ENCODE measurements at places on chromosomes 5 and 9.

DNA sequence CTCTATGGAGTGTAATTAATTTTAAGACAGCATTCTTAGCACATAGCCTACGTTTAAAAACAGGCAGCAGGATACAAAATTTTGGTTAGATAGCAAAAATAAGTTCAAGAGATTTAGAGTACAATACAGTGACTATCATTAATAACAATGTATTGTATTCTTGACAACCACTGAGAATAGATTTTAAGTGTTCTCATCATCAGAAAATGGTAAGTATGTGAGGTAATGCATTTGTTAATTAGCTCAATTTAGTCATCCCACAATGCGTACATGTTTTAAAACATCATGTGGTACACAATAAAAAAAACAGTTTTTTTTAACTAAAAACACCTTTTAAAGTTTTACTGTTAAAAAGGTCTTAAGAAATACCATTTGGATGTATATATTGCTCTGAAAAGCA, 94.2 kb downstream of the MUSK start:
- DNase-seq, result no peak

GRCh38 chr9:107620801-107621200, 131.2 kb upstream of the KLF4 start:
- DNase-seq, result no peak

DNA sequence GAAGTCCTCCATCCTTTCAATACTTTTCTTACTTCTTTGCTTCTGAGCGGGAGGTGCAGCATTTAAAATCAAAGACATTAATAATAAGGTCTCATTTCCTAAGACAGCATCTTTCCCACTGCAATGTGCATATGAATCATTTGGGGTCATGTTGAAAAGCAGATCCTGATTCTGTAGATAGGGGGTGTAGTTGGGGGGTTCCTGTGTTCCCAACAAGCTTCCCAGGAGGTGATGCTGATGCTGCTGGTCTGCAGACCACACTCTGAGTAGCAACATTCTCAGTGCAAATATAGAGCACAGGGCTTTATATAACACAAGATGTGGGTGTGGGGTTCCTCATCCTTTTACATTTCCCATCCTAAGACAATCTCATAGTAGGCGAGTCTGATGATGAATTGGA, 126.5 kb upstream of the PALM2AKAP2 start:
- no peak for DNase-seq

- no peak for DNase-seq
Measured at GRCh38 chr5:18653216-18653752, 1019.0 kb downstream of the TAF11L14 start.

DNA sequence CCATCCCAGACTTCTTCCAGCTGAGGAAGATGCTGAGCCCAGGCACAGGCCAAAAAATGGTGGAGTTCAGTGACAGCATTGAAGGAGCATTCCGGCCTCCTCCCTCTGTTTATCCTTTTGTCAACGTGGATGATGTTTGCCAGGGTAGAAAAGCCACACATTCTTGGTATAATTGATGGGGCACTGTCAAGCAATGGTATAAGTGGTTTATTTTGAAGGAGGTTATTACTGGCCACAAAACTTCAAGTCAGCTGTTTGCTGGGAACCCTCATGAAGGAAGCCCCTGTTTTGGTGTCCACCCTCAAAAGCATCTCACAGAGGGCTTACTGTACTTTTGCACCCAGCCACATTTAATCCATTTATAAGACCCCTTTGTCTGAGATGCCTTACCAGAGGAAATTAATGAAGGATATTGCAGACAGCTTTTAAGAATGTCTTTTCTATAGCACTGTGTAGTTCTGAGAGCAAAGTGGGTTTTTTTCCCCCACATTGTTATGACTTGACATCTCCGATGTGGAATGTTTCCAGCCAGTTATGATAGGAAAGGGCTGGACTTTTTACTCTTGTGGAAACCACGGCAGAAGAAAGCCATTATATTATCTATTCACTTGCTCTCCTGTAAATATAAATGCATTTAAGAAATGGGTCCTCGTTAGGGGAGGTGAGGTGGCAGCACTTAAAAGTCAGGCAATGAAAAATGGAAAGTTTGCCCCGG, 95.5 kb upstream of the SPATA31D4 start:
- DNase-seq, result no peak

DNA sequence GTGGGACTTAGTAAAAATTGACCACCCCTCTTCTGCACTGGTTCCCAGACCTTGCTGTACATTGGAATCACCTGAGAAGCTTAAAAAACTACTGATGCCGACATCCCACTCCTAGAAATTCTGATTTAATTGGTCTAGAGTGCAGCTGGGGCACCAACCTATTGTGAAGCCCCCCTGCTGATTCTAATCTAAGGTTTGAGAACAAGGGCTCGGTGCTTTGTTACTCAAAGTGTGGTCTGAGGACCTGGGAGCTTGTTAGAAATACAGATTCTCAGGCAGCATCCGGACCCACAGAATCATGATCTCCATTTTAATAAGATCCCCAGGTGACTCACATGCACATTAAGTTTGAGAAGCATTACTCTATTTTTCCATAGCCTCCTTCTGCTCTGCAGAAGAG, 57.8 kb upstream of the LPAR1 start:
- no peak for DNase-seq

GRCh38 chr9:133247632-133248031, 27.4 kb downstream of the ABO start:
- DNase-seq, result no peak

GRCh38 chr9:20570087-20570486, 52.2 kb downstream of the MLLT3 start:
- no peak for DNase-seq

DNA sequence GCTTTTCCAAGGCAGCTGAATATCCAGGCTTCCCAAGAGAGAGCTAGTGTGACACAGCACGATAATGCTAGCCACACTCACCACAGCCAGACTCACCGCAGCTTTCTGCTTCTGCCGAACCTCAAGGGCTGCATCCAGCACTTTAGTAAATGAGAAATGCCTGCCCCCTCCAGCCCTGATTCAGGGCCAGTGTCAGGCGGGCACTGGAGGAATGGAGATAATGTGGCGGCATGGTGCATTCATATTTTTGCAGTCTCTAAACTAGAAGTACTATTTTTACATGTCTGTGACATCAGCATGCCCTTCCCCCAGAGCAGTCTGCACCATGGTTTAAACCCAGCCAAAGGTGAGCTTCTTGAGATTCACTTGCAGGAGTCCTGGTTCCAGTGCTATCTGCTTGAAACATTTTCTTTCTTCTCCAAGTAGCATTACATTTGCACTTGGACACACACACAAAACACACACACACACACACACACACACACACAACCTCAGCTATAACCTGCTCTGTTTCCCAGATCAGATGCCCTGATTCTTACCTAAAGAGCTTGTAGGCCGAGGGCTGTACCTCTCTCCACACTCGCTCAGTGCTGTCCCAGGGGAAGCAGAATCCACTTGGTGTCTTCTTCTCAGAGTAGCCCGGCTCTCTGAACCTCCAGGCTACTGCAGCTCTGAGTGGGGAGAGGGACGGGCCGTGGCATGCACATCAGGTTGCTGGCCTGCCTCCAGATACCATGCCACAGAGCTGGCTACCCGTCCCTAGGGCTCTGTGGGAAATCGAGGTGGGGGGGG, at the start of gene FGF1:
FGF1 (minus strand) TSS at position 673 of the 792 bp plus-strand sequence. CDS start 71,963 bp downstream, outside the sequence.
- no peak for DNase-seq

DNA sequence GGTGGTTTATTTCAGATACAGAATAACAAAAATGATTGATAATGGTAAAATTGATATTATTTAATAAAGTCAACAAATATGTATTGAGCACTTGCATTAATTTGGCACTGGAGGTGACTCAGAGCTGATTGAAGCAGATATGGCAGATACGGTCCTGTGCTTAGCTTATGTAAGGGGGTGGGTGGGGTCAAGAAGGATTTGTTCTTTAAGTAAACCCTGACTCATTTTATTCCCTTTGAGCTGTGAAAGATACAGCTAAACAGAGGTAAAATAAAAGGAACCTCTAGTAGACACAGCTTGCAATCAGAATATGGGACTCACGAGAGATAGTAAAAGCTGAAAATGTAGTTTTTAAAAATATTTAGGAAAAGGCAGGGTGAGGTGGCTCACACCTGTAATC, 201.3 kb upstream of the CLINT1 start:
- no peak for DNase-seq

DNA sequence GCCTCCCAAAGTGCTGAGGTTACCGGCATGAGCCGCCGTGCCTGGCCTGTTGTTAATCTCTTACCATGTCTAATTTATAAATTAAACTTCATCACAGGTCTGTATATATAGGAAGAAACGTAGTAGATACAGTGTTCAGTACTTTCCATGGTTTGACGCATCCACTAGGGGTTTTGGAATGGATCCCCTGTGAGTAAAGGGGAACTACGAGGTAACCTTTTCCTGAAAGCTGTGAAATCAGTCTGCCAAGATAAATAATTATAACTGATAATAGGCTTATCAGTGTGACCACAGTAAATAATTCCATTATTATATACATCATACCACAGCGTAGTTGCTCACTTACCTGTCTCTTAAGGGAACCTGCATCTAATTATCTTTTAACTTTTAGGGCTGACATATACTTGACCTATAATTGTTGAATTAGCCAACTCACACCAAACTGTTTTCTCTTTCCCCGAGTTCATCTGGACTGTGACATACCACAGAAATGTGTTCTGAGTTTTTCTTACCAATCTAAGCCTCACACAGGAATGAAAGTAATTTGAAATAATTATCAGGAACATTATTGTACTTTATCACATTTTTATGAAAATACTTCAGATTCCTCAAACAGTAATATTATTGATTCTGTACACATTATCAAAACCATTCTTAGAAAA, 42.9 kb downstream of the DAPK1 start:
- DNase-seq, result no peak

DNA sequence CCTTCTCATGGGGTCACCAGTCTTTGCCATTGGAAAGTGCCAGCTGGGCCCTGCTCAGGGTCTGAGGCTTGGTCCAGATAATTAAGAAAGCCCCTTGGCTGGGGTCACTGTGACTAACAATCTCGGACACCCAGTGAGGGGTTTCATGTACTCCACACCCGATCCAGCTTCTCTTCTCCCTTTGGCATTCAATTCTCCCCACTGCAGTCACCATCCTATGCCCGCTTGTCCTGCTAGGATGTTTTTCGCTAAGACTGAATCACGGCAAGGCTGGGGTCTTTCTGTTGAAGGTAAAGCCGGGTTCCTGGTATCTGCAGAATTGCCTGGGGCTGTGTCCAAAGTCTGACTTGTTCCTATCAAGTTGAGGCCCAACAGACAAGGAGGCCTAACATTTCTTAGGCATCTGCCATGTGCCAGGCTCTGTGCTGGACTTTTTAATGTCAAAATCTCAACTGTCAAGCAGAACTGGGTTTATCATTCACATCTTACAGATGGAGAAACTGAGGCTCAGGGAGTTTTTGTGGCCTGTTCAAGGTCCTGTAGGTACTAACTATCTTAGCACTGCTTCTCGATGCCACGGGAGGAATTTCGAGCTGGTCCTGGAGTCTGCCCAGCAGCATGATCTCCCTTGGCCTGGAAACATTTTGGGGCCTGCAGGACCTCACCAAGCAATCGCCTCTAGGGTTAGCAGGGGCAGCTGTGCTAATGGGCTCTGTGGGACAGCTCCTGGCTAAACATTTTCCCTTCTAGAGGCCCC, 142.0 kb upstream of the ALDH1B1 start:
- DNase-seq, result no peak

- no peak for DNase-seq
Measured at GRCh38 chr9:19934301-19934871, 145.5 kb upstream of the SLC24A2 start.

GRCh38 chr9:104772714-104773510, 9.0 kb downstream of the NIPSNAP3B start:
- DNase-seq, result no peak

DNA sequence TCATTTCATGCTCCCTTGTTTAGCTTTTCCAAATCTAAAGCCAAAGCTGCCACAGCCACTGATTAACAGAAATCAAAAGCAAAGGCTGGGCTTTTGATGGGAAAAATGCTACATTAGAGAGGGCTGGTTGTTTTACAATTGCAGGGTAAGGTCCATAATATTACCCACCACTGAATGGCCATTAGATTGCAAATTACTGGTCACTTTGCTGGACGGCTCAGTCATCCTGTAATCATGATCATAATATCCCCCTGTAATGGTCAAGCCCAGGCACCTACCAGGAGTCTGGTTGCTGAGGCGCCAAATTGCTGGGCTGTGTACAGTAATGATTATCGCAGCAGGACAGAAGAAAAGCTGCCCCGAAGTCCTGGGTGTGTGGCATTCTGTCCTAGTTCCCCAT, 286.5 kb downstream of the ZSWIM6 start:
- no peak for DNase-seq

DNA sequence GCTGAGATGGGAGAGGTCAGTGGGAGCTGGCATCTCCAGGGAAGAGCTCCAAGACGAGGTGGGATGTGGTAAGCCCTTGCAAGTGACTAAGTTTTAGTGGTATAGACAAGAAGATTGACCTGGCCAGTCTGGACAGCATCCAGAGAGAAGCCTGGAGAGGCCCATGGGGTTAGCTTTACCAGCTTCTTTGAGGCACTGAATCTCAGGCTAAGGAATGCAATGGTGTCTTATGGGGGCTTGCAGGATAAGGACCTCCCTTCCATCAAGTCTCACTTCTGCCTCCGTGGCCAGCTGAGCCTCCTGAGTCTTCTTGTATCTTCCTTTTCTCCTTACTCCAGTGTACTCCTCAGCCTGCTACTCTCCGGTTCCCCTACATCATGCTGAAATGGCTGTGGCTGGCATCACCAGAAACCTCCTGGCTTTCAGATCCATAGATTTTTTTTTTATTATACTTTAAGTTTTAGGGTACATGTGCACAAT, 56.5 kb upstream of the JADE2 start:
- DNase-seq, result no peak

DNA sequence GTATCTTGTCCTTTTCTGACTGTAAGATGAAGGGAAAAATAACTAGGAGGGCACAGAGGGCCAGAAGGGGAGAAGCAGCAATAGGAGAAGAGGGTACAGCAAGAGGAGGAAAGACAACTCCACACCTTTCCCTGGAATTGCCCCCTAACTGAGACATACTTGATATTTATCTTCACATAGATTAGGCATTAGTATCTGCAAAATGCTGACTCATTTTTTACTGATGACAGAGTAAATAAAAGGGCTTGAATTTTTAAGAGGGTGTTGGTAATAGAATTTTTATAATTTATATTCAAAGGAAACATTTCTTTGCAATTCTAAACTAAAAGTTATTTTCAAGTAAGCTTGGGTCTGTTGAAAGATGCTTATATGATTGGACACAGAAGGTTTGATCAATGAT, 86.8 kb upstream of the PRRC1 start:
- DNase-seq, result no peak

GRCh38 chr9:130570208-130570607, 9.2 kb upstream of the FUBP3 start:
- no peak for DNase-seq

GRCh38 chr5:65126542-65127069, 355.1 kb downstream of the ADAMTS6 start:
- DNase-seq, result no peak

GRCh38 chr9:129748249-129748648, 4.6 kb downstream of the PTGES start:
- DNase-seq, result no peak

GRCh38 chr9:82302968-82303655, 314.5 kb downstream of the SPATA31D1 start:
- DNase-seq, result no peak
